ENCODE measurements at places on chromosomes 11 and 22.

DNA sequence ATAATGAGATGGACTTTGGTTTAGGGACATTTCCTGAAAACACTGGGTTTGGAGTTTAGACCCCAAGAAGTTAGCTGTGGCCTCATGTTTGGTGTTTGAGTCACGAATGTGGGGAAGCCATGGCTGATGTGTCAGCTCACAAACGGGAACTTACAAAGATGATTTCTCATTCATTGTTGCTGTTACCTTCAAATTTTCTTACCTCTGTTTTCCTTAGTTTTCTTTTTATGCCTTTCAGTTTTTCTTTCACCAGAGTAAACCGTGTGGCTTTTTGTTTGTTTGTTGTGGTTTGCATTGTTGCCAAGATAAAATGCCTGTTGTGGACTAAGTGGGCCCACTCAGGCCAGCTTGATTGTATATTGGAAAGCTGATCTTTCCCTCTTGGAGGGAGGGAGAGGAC is 89.1 kb downstream of the SWAP70 start:
- no peak for DNase-seq

GRCh38 chr11:67349036-67349435 is 4.3 kb downstream of the POLD4 start:
- DNase-seq, result no peak

GRCh38 chr11:69695581-69695980 is 8.2 kb downstream of the FGF19 start:
- no peak for DNase-seq

DNA sequence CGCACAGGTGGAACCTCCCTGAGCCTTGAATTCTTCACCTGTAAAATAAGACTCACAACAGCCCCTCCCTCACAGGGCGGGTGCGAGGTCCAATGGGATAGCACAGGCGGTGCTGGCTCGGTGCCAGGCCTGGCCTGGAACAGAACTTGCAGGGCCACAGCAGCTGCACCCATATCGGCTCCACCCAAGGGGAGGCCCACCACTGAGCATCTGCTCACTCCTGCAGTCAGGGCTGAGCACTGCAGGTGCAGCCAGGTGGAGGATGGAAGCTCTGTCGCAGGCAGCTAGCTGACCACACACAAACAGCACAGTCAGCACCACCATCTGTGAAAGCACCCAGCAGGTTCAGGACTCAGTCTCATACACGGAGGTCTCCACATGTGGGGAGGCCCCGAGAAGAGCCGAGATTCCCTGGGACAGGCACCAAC is 19.6 kb downstream of the VPS37C start:
- no peak for DNase-seq

Data from stimulated activated CD8-positive, alpha-beta memory T cell treated with anti-CD3 and anti-CD28 coated beads, Interleukin-4, amount 100 ng/mL, for 4 hours (primary cell).